Activated CD4-positive, alpha-beta T cell treated with anti-CD3 and anti-CD28 coated beads for 36 hours (primary cell): ENCODE measurements at places on chromosomes 5 and 9.

- DNase-seq, result no peak
Measured at GRCh38 chr5:14174230-14174636, 31.1 kb downstream of the TRIO start.

- no peak for DNase-seq
Measured at GRCh38 chr9:107779731-107780130, 290.2 kb upstream of the KLF4 start.

GRCh38 chr9:129720865-129721545 lies 31.8 kb downstream of the PTGES start:
- DNase-seq, result no peak

DNA sequence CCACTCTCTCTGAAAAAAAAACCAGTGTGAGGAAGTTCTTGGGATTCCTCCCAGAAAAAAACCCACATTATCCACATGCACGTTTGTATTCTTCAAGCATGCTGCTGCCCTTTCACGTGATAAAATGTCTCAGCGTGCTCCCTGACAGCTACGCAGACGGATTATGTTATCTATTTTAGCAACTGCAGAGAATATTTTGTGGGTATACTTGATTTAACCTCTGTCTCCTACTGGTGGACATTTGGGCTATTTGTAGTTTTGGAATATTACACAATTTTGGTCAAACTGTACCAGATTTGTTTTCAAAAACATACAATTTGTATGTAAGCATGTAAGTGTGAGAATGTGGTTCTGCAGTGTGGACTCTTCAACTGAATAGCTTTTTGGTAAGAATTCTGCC lies 10.7 kb downstream of the PRRC2B start:
- no peak for DNase-seq

DNA sequence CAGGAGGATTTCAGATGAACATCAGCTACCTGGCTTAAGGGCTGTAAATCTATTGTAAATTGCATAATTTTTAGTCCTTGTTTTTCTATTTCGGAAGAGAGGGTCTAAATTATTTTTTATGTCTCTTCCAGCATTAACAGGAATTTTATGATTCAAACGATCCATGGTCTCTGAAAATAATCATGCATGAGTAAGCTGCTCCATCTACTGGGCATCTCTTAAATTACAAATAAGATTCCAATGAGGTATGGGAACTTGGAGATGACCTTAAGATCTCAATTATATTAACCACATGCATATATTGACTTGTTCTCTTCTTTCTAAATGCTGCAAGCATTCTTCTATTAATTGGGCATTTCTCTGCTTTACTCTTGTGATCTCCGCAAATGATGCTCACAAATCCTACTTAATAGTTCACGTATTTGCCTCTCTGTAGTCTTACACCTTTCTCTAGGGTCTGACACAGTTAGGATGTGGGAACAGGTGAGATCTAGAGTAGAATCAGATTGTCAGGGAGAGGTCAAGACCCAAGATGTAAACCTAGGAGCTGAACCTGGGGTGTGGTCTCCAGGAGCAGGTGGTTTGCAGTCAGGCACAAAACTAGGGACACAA lies 86.9 kb downstream of the NUDT12 start:
- DNase-seq, result no peak

GRCh38 chr5:116394186-116394867 lies 180.3 kb downstream of the SEMA6A start:
- no peak for DNase-seq

DNA sequence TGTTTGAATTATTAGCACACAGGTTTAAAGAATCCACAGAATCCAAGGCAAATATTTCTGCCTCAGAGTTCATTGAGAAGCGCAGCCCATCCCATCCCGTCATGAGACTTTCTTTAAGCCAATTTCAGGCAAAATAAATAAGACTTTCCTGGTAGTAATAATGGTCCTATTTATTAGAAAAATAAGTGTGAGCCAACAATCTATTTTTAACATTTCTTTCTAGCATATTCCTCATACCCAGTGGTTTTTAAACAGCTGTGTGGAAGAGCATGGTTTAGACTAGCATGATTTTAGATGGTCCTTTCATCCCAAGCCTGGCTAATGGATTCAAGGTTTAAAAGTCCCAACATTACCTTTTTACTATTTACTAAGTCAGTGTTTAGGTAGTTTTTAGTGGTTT lies 125.8 kb downstream of the SCAMP1 start:
- no peak for DNase-seq

DNA sequence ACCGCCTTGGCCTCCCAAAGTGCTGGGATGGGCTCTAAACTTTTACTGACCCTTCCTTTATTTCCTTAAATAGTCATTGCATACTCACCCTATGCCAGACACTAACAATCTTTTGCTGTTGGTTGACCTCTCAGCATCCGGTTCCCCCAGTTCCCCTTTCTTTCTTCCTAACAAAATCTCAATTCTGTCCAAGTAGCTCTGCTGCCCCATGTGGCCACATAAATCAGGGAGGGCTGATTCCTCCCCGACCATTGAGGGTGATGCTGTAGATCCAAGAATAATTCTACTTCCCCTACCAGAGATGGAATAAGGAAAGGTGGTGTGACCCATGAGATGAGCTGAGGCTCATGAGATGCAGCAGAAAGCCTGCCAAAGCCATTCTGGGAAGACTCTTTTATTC lies 315.3 kb upstream of the MSX2 start:
- no peak for DNase-seq

- no peak for DNase-seq
Measured at GRCh38 chr5:172839669-172840431, 5.8 kb downstream of the ERGIC1 start.

DNA sequence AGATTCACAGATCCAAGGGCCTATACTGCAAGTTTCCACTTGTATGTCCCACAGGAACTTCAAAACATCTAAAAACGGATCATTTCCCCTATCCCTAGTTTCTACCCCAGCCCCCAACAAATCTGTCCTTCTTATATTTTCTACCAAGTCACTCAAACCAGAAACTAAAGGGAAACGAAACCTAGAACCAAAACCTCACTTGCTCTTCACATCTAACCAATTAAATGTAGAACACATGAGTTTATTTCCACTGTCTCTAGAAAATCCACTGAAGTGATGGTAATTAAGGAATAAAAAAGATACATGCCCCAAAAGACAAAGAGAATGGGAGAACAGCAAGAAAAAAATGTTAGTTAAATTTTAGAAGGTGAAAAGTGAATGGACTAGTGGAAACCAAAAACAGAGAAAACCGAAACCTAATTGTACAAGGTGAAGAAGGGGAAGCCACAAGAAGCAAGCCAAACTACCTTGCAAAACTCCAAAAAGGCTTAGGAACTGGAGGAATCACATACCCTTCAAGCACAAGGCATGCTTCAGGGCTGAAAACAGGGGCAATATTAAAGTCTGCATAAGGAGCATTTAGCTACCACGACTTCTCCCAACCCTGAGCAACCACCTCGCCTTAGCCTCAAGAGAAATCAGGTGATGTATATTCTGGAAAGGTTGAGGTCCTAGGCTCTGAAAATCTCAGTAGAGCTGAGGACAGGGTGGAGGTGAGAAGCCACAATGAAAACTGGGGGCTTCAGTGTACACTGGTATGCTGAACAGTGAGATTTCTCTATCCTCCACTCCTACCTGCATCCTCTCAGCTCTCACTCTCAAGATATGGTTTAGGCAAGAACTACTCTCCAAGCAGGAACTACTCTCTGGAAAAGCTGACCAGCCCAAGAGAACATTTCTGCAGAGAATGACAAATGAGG lies 11.1 kb downstream of the SMU1 start:
- no peak for DNase-seq

GRCh38 chr5:124741711-124742496 lies 4.5 kb downstream of the ZNF608 start:
- DNase-seq, result no peak

GRCh38 chr9:138121438-138122050 lies 244.0 kb downstream of the CACNA1B start:
- DNase-seq, result no peak

DNA sequence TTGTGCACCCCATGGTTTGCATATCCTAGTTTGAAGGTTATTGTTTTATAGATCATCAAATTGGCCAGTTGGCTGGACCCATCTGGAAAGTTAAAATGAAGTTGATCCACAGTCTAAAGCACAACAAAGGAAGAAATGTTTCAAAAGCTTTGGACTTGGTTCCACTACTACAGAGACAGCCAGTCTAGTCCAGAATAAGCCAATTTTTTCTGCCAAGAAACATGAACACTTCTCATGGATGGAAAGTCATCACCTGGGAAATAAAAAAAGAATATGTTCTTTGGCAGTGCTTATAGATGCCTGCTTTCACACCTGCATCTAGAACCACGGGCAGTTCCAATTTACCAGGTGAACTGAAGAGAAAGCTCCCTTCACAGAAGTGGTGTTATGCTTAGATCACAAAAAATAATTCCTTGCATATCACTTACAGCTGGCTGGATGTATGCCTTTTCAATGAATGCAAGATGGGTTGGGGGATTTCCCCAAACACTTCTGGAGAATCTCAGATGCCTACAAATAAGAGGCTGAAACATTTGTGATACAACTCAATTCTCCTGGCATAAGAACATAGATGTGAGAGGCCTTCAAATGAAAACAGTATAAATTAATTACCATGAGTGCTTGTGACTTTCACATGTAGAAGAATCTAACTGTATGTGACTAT lies 26.9 kb downstream of the C9 start:
- no peak for DNase-seq

DNA sequence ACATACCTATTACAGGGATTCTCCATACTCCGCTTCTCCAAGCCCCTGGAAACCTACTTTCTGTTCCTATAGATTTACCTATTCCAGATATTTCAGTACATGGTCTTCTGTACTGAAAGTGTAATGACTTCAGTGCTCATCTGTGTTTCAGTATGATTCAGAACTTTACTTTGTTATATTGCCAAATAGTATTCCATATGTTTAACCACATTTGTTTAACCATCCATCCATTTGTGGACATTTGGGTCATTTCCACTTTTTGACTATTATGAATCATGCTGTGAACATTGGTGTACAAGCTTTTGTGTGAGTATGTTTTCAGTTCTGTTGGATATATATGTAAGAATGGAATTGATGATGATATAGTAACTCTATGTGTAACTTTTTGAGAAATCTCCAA lies 188.9 kb downstream of the PDZD2 start:
- DNase-seq, result no peak

DNA sequence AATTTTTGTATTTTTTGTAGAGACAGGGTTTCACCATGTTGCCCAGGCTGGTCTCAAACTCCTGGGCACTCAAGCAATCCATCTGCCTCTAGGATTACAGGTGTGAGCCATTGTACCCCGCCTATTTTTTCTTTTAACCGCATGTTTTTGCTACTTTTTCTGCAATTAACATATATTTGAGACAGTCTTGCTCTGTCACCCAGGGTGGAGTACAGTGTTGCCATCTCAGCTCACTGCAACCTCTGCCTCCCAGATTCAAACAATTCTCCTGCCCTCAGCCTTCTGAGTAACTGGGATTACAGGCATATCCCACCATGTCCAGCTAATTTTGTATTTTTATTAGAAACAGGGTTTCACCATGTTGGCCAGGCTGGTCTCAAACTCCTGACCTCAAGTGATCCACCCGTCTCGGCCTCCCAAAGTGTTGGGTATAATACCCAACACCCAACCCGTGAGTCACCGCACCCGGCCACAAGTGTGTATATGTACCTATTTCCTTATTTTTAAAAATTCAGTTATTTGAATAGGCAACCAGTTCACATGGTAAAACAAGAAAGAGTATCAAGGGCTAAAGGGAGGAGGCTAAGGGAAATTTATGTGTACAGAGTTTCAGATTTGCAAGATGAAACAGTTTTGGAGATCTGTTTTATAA lies 13.3 kb downstream of the PHAX start:
- DNase-seq, result no peak

GRCh38 chr9:33239921-33240320 lies at the start of gene SPINK4:
Gene SPINK4, plus strand, starts transcription at chr9:33240167. Its CDS starts 42 bp downstream, at chr9:33240209.
- DNase-seq, result no peak

DNA sequence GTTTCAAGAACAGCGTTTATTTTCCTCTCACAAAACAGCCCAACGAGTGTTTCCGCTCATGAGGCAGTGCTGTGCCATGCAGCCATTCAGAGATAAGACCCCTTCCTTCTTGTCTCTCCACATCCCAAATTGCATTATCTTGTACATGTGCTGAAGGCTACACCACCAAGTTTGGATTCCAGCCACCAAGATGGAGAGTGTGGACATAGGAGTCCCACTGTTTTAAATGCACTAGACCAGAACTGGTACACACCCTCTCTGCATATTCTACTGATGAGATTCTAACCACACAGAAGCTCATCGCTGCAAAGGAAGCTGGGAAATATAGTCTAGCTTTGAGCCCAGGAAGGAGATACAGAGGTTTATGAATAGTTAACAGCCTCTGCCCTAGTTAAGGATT lies 509.4 kb downstream of the NFIB start:
- no peak for DNase-seq

GRCh38 chr5:51606921-51607320 lies 223.7 kb downstream of the ISL1 start:
- DNase-seq, result no peak

GRCh38 chr5:95446560-95447221 lies 55.5 kb downstream of the FAM81B start:
- no peak for DNase-seq

GRCh38 chr9:6054280-6055099 lies 39.1 kb upstream of the RANBP6 start:
- peak; percentile 77 for DNase-seq

- DNase-seq, result peak; percentile 45
Measured at GRCh38 chr5:141850244-141850768, 27.9 kb downstream of the PCDH1 start.

- peak; percentile 63 for DNase-seq
Measured at GRCh38 chr9:133991964-133992779, at the start of gene VAV2. Gene VAV2, minus strand, starts transcription at chr9:133992324. Its CDS starts 46 bp downstream, at chr9:133992278.

DNA sequence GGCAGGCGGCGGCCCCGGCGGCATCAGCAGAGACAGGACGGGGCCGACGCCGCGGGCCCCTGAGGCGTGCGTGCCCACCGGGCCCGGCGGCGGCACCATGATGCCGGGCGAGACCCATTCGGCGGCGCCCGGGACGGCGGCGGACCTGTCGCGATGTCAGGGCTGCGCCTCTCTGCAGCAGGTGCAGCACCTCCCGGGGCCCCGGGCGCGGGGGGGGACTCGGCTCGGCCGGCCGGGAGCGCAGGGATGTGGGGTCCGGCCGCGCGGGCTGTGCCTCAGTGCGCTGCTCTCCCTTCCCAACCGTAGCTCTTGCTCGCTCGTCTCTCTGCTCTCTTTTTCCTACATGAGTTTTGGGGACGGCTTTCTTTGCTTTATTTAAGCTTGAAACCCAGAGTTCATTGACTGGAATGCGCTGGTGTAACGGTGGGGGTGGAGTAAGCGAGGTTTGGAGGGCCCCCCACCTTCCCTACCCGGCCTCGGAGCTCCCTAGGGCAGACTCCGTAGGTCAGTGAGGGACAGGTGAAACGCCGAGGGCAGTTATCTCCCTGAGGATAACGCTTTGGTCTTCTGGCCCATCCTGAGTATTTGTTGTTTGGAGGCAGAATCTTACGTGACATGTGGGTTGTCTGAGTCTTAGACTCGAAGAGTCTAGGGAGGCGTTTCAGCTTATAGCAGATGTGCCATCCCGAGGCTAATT lies 490 bp downstream of the ICE1 start:
- DNase-seq, result peak; percentile 10

DNA sequence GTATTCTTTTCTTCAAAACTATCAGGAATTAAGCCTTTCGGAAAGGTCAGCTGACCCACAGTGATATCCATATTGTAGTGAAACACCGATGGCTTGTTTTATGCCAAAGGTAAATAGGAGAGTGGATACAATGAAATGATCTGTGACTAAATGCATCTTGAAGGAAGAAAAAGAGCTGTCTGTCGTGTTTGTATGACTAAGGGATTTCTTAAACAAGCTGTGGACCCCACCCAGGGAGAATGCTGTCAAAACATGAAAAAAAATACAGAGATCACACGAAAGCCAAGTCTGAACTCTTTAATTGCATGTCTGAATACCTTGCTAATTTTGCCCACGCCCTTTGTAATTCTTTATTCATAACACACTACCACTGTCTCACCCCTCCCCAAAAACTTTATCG lies 286.4 kb upstream of the WWC1 start:
- no peak for DNase-seq
